ENCODE measurements at places on chromosomes 6 and 20.

- no peak for DNase-seq
Measured at GRCh38 chr6:67825201-67825895, 809.7 kb upstream of the ADGRB3 start.

GRCh38 chr20:20017844-20018185 is 653 bp downstream of the NAA20 start:
- no peak for DNase-seq

GRCh38 chr20:1505871-1506270 is 14.7 kb upstream of the SIRPB2 start:
- DNase-seq: no peak

DNA sequence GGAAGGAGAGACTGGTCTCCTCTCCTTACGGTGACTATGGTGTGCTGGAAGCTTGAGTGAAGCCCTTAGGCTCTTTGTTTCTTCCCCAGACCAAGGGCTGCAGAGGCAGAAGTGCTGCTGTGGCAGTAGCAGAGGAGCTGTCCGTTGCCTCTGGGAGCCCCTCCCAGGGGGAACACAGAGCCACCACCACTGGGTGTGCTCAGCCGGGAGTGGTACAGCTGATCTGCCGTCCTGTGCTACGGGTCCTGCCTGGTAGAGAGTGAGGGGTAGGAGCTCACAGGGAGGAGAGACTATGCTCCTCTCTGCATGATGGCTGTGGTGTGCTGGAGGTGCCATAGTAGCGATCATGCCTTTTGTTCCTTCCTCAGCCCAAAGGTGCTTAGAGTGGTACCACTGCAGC is 318.7 kb downstream of the DOK5 start:
- no peak for DNase-seq

DNA sequence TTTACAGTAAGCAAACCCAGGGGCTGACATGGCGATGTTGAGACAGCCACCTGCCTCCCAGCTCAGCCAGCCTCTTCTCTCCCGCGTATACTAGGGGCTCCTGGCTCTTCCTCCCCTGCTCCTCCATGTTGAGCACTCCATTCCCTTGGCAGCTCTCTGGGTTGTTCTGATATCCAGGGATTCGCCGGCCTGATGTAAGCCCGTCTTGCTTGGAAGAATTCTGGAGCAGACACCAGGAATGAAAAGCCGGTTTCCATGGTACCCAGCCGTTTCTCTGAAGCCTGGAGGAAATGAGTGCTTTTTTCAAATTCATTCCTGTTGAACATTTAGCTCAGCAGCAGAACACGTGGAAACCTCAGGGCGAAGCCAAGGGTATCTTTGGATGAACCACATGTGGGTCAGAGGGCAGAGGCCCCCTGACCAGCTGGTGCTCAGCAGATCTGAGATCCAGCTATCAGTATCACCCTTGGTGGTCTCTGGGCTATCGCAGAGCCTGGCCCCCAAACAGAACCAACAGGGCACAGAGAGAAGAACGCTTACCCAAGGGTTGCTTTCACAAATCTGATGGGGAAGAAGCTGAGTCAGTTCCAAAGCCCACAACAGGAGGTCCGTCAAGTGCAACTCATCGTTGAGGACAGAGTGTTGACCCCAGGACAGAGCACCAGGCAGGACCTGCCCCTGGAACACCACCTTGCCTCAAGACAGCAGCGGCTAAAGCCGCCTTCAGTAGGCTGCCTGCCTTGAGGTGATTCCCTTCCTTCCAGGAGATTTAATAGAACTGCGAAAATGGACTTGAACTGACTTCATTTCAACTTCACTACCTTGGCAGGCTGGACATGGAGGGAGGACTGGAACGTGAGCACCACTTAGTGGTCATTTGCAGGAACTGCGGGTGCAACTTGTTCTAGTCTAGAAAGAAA is 96.1 kb upstream of the RIN2 start:
- DNase-seq: peak; percentile 76

- no peak for DNase-seq
Measured at GRCh38 chr6:62362097-62362496, 76.1 kb upstream of the KHDRBS2 start.

- no peak for DNase-seq
Measured at GRCh38 chr6:40760887-40761286, 173.7 kb upstream of the LRFN2 start.

- peak; percentile 44 for DNase-seq
Measured at GRCh38 chr6:37473364-37474095, 26.2 kb downstream of the CCDC167 start.

DNA sequence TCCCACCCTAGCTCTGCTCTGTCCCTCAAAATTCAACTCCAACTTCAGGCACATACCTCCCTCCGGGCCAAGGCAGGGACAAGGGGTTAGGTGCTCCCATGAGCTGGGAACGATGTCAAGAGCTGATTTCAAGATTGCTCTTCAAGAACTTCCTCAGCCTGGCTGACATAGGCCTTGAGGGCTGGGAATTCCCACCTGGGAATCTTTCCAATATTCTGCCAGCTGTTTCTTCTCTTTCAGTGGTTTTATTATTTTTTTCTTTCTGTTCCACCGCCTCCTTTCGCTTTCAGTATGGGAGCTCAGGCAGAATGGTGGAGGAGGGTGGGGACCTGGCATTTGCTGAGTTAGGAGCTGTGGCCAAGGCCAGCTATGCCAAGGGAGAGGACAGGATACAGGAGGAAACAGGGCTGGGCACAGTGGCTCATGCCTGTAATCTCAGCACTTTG is 33.7 kb downstream of the SRSF3 start:
- no peak for DNase-seq

GRCh38 chr6:21908161-21908848 is 314.8 kb downstream of the SOX4 start:
- no peak for DNase-seq

DNA sequence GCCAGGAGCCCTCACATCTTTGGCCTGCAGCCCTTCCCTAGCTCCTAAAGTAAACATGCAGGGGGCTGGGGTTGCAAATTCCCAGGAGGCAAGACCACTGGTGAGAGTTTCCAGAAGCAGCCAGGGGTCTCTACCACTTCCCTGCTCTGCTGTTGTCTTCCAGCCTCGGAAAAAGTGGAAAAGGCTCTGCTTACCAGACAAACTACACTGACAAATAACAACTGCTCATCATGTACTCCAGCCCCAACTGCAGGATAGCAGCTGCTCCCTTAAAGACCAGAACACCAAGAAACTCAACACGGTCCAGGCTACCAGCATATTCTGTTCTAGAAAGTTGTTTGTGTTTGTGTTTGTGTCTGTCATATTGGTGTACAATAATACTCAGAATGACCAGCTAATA is 187.5 kb upstream of the MARCKS start:
- no peak for DNase-seq
